ENCODE measurements at places on chromosomes 2 and 18. TPM values are rescaled to one million over a fixed set of nuclear protein-coding genes. Genes with fewer than 3 reads are reported as not detected.

Gene MC2R
- total RNA-seq: not detected

Gene SNTG2
- under 0.01 TPM for total RNA-seq

Gene AOX1
- 2.1 TPM for total RNA-seq

Gene DHRS9
- 2.1 TPM for total RNA-seq

Gene MAPK4
- total RNA-seq: 5.7 TPM

Gene HOXD13
- total RNA-seq: under 0.01 TPM

Gene NAT8
- total RNA-seq: not detected

Gene TFPI
- total RNA-seq: 47.0 TPM
